ENCODE measurements at places on chromosomes 4 and X.

GRCh38 chr4:78336093-78336943 is 215.3 kb upstream of the ANXA3 start:
- no peak for DNase-seq

GRCh38 chr4:94489098-94489497 is 37.4 kb downstream of the PDLIM5 start:
- DNase-seq: no peak

DNA sequence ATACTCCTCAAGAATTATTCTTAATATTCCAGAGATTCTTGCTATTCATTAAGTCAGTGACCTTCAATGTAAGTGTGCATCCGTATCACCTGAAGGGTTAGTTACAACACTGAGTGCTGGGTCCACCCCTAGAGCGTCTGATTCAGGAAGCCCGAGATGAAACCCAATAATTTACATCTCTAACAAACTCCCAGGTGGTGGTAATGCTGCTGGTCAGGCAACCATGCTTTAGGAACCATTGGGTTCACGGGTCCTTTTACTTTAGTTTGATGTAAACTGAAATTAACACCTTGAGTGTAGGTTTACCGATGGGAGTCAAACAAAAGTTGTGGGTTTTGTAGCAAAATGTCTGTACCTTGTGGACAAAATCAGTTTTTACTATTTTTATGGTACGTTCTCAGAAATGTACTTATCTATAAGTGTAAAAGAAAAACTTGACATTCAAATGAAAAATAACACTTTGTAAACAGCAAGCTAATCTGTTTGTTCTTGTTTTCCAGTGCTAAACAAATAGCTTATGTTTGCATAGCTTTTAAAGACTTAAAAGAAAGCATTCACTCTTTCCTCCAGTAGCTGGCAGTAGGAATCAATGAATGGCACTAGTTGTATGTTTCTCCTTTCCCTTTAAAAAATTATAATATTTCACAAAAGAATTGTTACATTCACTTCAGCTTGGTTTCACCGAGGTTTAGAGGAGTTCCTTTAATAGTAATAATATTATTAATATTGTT is 32.7 kb downstream of the ACE2 start:
- DNase-seq: no peak

- DNase-seq: peak; percentile 78
Measured at GRCh38 chrX:153874366-153875125, 11.4 kb downstream of the L1CAM start.

GRCh38 chr4:84167564-84167963 is 331.5 kb downstream of the NKX6-1 start:
- no peak for DNase-seq

DNA sequence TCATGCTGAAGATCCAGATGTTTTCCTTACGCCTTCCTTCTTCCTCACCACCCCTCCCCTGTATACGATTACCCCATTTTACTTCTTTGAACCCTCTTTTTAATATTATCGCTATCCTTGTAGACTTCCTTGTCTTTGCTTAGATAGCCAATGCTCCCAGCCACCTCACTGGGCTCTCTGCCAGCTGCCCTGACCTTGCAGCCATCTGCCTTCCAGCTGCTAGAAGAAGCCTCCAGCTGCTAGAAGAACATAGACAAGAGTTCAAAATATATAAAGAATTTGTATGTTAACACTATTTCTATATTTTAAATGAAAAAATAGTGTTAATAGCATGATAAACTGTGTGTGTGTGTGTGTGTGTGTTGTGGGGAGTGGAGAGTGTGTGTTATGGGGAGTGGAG is 374.7 kb downstream of the ANKRD50 start:
- DNase-seq: no peak

DNA sequence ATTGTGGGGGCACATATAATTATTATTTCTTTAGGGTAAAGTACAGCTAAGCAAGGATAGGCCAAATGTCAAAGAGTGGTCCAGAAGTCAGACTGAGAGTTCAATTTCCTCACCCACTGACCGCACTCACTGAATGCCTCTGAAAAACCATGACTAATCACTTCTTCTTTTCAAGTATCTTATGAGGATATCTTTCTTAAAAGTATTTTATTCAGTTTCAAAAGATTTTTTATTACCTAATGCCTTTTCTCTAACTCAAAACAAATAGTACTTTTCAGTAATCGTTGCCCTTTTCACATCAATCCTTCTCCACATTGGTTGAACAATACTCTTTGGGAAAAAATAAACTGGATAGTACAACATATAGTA is 61.7 kb upstream of the CAMK2D start:
- DNase-seq: no peak

- DNase-seq: peak; percentile 28
Measured at GRCh38 chr4:7783541-7783940, 156.1 kb downstream of the AFAP1 start.

DNA sequence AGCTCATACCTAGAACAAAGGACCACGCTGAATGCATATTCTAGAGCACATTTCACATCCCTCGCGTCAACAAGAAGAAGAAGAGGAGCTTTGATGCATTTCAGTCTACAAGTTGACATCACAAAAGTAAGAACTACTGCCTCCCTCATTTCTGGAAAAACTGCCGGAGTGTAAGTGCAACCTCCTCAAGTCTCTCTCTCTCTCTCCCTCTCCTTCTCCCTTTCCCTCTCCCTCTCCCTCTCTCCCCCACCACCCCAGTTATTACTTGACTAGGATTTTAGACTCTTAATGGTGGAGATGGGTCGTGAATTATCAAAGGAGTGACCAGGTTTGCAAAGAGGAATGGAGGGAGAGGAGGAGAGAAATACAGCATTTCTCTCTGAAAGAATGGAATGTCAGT is 1.4 kb upstream of the IRS4 start:
- no peak for DNase-seq

DNA sequence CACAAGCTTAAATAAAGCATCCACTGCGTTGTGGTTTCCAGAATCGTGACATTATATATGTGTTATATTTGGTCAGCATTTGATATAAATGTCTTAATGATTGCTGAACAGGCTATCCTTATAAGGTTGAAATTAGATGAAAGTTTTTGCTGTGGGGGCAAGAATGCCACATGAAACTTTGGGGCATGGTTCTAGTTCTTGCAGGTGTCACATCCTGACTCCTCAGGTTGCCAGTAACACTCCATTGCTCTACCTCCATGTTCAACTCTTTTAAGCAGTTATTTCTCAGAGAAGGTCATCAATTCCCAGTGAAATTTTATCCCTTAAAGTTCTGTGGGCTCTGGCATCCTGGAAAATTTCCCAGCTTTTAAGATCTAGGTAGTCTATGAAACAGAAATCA is 33.7 kb downstream of the NFKB1 start:
- no peak for DNase-seq

GRCh38 chr4:15451866-15452765 is 17.6 kb upstream of the CC2D2A start:
- DNase-seq: no peak

DNA sequence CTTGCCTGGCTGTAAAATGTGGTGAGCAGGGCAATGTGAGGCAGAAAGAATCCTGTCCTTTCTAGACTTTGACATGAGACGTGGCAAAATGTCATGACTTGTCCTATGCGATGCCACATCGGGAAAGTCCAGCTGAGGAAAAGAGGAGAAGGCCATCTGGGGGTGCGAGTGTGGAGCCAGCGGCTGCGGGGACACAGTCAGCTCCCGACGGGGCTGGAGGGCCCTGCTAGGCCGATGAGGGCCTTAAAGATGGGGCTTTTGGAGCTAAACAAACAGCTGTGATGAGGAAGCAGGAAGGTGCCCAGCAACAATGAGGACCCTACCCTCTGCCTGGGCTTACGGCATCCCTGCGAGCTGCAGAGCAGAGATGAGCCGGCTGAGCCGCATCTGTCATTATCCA is 7.7 kb downstream of the CPZ start:
- DNase-seq: no peak

DNA sequence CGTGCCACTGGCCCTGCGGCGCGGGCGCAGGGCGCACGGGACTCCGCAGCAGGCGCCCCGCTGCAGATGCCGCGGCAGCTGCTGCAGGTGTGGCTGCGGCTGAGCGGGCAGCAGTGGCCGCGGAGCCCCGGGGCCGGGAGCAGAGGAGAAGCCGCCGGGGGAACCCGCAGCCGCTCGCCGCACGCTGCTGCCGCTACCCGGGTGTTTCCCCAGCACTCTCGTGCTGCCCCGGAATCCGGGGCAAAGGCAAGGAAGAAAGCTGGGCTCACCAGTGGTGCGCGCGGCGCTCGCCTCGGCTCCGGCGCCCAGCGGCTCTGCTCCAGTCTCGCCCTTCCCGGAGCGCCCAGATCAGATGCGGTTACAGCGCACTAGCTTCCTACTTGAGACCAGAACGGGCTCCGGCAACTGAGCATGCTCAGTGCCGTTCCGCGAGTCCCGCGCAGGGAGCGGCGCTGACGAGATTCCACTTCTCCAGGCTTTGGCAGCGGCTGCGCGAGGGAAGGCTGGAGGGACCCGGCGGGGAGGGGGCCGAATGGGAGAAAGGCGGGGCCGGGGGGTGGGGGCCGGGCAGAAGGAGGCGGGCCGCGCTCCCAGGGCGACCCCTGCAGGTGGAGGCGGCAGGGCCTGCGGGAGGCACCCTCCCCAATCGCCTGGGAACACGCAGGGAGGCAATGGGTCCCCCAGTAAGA is at the start of gene APBB2:
Gene APBB2 (minus strand): TSS at position 407 of the 689 bp plus-strand sequence. CDS start 181,288 bp downstream, outside the sequence.
- peak; percentile 99 for DNase-seq

GRCh38 chr4:145520172-145520571 is 38.5 kb downstream of the SMAD1 start:
- DNase-seq: no peak

DNA sequence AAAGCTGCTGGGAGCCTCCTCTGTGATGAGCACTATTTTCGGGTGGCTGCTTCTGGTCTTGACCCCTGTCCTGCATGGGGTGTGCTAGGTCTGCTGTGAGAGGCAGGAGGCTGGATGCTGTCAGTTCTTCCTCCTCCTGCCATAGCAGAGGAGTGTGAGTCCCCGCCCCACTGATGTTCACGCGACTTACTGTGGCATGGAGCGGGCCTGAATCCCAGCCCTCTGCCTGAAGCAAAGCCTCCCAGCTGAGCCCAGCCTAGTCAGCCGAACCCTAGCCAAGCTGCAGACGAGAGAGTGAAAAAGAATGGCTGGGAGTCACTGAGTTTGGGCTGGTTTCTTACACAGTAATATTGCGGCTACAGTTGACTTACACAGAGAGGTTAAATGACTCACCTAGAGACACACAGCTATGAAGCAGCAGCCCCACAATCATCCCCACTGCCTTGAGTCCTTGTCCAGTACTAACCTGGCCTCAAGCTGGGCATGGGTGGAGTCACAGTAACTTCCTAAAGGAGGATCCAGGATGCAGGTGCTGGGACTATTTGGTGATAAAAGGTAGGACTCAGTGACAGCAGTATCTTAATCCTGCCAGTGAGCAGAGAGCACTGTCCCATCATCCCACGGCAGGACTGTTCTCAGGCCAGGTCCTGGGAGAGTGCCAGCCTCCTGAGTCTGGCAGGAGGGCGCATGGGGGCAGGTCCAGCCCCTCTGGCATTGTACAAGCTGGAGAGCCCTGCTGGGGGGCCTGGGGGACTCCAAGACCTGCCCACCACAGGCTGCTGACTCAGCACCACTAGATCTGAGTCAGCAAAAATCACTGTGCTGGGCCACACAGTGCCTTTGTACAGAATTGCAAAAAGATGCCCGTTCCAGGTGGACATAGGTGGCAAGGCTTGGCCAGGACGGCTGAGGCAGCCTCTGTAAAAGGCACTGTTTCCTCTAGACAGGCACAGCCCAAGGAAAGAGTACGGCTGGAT is 60.4 kb upstream of the CRMP1 start:
- no peak for DNase-seq

DNA sequence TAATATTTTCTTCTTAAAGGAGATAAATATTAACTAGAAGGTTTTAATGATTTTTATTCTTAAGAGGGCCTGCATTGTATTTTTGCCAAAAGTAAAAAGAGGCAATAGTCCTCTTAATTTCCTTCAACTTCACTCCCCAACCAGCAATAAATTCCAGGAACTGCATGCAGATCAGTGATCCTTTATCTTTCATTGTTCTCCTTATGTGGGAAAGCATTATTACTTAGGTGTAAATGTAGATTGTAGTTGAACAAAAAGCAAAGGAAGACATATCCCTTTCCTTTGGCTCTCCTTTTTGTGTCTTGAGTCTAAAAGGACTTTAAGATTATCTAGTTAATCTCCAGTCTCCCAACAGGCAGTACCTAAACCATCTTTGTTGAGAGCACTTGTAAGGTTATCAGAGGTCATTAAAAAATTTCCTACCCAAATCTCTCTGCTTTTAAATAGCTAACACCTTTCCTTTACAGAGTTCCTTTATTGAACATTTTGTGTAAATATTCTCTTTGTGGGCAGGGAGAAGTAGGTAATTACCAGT is 55.3 kb downstream of the RAPGEF2 start:
- DNase-seq: no peak

- DNase-seq: no peak
Measured at GRCh38 chrX:86887341-86887740, 630.3 kb upstream of the KLHL4 start.

DNA sequence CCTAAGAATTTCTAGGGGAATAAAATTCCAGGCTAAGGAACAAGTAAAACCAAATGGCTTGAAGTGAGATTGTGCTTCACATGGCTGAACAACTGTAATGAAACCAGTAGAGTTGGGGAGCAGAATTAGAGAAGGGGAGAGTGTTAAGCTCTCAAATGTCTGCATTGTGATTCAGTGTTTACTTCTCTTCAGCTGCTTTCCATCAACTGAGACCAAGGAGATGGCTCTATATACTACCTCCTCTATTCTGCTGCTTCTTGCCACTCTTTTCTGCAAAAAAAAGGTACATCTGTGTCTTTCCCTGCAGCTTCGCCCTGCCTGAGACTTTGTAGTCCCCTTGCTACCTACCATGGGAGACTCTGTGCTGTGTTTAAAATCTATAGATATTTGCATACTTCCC is 73.5 kb downstream of the WDFY3 start:
- no peak for DNase-seq

- no peak for DNase-seq
Measured at GRCh38 chr4:38406243-38406642, 257.8 kb upstream of the KLF3 start.

GRCh38 chr4:5217421-5217820 is 166.1 kb downstream of the STK32B start:
- DNase-seq: no peak

GRCh38 chrX:107465932-107466620 is 16.6 kb downstream of the FRMPD3 start:
- DNase-seq: no peak

DNA sequence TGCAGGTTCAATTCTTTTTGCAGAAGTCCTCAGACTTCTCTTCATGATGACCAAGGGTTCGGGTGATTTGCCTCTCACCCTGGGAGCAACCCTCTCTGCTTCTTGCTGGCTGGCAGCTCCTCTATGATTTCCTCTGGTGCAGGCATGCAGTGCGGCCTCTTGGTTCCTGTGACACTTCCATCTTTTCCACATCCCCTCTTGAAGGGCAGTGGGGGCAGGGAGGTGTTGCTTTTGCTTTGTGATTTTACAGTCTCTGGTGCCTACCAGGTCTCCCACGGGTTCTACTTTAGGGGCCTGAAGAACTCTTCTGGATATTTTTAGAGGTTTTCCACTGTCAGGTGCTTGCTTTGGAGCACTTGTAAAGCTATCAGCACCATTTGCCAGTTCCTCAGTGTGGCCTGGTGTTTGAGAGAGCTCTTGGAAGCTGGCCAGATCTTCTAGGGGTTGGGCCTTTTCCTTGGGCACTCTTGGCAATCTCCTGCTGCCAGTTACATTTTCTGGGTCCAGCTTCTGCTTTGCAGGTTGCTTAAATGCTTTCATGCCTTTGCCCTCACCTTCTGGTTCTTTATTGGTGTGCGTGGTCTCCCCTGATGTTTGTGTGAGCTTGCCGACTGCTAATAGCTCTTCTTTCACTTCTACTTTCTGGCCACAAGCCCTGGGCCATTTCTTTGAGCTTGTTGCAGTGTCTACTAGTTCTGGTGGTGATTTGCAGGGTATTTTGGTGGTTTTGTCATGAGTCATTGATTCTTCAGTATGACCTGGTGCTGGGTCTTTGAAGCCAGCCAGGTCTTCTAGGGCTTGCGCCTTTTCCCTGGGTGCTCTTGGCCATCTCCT is 11.5 kb upstream of the CHST7 start:
- no peak for DNase-seq
